Stimulated activated naive CD4-positive, alpha-beta T cell treated with Interleukin-2 at 50 U/mL for 16 hours (primary cell): ENCODE measurements at places on chromosomes 11 and 22.

DNA sequence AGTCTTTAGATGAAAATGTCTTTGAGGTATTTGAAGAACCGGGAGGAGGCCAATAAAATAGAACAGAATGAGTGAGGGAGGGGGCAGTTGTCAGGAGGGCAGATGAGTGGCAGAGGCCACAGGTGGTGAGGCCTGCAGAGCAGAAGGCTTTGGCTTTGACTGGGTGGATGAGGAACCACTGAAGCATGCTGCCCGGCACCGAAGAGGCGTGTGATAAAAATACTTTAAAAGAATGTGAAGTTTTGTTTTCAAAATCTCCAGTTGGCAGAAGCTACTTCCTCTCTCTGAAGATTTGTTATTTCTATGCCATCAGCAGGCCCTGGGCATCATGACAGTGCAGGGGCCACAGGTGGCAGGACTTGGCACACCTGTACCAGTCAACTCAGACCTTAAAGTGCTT lies 6.3 kb downstream of the MS4A12 start:
- DNase-seq, result no peak

- no peak for DNase-seq
These were observed 1.2 kb downstream of the CSRP3 start for GRCh38 chr11:19200410-19201201.

GRCh38 chr11:70712471-70712870 lies 314.1 kb downstream of the CTTN start:
- no peak for DNase-seq

DNA sequence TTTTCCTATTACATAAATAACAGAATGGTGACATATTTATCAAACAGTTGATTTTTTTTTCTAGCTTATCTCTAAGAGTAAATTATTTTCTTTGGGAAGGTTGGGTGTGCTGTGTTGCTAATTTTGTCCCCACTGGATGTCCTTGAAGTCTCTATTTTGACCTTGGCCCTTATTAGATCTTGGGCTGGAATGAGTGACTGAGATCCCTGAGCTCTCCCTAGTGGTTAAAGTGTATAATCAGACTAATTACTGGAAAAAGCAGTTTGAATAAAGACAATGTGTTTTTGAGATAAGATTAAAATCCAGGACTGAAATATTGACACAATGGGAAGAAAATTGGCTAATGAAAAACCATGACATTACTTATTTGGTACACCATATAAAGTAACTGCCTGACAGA lies 56.1 kb downstream of the AASDHPPT start:
- no peak for DNase-seq

DNA sequence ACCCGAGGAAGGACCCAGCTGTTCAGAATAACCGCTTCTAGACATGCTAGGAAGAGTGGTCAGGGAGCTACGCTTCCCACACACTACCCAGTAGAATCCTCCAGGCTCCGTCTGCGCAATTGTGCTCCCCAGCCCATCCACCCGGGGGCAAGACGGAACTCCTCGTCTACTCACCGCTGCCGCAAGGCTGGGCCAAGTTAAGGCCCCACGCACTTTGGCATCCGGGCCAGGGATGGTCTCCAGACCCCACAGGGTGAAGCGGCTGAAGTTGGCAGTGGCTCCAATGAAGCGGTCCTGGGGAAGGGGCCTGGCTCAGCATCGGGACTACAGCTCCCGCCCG lies 757 bp downstream of the RNASEH2C start:
- DNase-seq, result no peak

DNA sequence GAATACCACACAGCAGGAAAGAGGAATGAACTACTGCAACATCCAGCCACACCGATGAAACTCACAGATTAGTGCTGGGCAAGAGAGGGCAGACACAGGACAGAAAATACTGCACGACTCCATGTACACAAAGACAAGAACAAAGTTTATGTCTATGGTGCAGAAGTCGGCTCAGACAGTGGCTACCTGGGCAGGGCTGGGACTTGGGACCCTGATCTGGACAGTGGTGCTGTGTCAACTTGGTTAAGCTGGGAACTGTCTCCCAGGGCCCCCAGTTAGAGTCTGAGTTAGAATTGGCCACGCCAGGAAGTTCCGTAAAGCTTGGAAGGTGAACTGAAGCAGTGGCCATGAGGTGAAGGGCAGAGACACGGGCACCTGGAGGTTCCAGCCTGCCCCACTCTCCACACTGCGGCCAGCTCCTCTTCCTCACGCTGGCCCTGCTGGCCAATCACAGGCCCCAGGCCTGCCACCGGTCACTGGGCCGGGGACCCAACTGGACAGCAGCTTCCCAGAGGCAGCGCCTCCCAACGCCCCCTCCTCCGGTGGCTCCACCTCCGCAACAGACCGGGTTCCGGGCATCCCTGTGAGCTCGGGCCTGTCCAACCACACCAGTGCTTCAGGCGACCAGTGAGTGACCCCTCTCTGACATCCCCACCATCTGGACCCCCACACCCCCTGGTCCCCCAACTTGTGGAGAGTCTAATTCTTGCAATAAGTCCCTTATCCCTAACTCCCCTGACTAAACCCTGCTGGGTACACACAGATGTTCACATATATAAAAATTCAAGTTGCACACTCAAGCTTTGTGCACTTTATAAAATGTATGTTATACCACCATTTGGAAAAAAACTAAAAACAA lies 93.7 kb downstream of the MICAL3 start:
- no peak for DNase-seq

GRCh38 chr22:45885171-45885840 lies 91.7 kb downstream of the WNT7B start:
- no peak for DNase-seq
